ENCODE measurements at places on chromosomes 2 and 18.

- DNase-seq, result no peak
Observed at GRCh38 chr2:146734042-146734820, 1110.6 kb upstream of the ACVR2A start.

DNA sequence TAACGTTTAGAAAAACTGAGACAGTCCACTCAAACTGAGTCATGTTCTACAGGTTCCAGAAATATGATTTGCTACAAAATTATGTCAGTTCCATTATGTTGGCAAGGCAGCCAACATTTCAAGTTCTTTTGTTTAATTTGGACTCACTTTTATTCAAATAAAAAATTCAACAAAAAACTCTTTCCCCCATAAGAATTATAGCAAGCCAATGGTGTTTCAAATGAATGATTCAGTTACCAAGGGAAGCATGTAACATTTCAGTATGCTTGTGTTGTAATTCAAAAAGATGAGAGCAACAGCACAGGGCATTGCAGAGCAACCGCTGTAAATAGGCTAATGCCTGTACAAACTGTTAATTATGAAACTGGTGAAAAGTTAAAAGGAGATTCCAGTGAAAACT is 140.8 kb downstream of the FIGN start:
- no peak for DNase-seq

GRCh38 chr2:19138264-19138825 is 220.1 kb downstream of the OSR1 start:
- DNase-seq, result no peak

GRCh38 chr18:52435301-52435700 is 95.3 kb downstream of the DCC start:
- DNase-seq, result no peak

DNA sequence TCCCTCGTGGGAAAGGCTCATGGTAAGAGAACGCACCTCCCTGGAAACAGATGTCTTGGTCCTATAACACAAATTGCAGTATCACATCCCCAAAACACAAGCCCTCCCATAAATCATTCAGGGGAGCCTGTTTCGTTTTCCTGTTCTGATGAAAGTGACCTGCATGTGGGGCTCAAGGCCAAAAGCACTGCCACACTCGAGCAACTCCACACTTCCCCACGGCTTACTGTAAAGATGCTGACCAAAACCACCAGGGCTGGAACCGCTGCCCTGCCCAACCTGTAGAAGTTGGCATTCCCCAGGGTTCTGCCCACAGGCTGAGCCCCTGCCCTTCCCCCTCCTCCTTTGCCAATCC is 139.7 kb downstream of the BCL11A start:
- DNase-seq, result no peak

DNA sequence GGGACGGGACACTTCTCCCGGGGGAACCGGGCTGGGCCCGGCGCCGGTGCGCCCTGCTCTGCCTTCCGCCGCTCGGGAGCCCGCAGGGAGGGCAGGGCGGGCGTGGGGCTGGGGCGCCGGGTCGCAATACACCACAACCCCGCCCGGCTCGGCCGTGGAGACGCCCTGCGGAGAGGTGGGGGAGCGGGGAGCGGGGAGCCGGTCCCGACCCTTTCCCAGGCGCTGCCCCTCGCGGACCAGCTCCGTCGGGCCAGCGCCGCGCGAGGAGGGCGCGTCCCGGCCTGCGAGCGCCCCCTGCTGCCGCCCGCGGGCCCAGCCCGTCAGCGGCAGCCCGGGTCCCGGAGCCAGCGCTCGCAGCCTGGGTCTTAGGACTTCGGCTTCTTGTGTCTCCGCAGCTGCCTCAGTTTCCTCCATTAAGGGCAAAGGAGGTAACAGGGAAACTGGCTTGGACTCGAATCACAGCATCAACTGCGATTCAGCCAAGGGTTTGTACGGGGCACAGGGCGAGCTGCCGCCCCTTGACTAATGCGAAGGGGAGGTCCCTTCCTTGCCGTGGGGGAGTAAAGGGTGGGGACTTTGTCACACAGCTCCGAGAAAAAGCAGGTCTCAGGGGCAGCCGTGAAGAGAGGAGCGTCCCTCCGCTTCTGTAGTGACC is 635 bp upstream of the ADRA2B start:
- DNase-seq, result peak; percentile 78

GRCh38 chr2:65666156-65666725 is 233.8 kb upstream of the SPRED2 start:
- no peak for DNase-seq

- DNase-seq, result no peak
Observed at GRCh38 chr2:43791035-43791765, 17.4 kb downstream of the DYNC2LI1 start.

GRCh38 chr2:109322111-109322510 is 193.1 kb downstream of the SH3RF3 start:
- peak; percentile 78 for DNase-seq

DNA sequence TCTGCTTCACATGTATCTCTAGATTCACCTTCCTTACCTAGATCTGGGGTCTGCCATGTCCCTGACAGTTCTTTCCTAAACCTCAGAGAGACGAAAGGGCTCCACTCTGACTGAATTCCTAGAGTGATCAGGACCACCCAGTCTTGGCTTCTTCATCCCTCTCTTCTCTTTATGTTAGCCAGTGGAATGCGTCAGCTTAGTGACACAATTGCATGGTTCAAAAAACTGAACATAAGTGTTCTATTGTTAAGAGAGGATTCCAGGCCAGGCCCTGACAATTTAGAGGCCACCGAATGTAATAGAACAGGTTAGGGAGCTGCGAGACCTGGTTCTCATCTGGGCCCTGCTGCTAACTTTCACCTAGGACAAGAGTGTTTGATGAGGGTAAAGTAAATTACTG is 10.0 kb downstream of the PRELID3A start:
- no peak for DNase-seq

DNA sequence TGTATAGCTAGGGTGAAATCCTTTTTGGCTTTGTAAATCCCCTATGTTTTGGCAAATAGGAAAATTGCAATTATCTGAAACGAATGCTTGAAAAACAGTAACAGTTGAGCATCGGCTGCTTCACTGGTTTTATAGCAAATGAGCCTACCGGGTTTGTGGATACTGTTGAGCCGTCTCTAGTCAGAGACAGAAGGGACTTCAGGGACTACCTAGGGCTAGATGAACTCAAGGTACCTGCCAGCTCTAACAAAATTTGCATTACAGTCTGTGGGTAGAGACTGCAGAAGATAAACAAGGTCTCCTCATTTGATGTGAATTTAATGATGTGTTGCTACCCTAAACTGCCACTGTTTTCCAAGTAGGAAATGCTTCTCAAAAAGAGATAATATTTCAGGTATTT is 101.1 kb downstream of the EML6 start:
- DNase-seq, result no peak

DNA sequence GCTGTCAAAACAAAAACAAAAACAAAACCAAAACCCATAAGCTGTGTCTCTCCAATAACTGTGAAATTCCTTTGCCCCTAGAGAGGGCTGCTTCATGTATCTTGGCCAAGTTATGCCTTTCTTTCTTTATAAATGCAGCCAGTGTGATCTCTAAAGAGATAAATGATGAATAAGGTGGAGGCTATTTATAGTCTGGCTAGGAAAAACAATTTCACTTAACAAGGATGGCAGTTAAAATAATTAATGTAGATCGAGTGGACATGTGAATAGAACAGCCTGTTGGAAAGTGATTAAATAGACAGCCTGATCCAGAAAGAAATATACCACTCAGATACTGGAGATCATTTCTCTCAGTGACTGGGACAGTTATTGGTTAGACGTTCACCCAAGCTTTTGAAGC is 1666.9 kb upstream of the CELF4 start:
- DNase-seq, result no peak

DNA sequence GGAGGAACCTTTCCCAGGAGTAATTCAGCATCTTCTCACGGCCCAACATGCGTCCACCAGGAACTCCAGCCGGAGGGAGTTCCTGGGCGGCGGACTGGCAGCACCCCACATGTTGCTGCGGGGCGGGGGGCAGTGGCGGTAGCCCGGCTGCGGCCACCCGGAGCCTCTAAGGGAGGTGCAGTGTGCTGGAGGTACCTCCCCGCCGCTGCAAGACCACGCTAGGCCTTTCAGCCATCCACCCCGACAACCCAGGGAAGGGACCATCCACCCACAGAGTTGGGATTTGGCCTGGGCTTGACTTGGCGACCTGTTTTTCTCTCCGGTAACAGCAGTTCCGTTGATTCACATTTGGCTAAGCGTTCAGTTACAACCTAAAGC is 625 bp downstream of the LYPD6 start:
- DNase-seq, result no peak

DNA sequence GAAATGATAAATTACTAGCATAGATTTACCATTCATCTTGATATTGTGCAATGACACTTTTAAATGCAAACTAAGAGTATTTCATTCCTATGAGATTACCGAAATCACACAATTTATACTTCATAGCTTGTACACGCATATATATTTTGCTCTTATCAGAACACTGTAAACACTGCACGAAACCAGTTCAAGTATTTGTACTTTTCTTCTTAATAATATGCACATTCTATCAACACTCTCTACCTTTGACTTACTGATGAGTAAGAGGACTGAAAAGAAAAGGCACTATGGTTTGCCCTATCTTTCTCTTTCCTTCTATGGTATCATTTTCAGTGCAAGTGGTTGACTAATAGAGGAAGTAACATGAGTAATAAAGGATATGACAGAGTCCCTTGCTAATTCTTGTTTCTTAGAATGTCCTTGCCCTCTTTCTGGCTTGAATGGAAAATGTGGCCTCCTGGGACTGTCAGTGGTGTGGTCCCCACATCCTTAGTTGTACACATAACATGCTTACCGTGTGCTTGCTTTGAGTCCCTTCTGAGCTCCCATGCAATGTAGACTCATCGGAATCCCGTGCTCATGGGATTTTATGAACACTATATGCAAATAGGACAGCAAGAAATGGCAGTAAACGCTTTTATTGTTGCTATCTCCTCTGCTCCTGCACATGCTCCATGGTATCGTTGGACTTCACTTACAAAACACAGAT is 363.5 kb upstream of the TNP1 start:
- DNase-seq, result no peak

DNA sequence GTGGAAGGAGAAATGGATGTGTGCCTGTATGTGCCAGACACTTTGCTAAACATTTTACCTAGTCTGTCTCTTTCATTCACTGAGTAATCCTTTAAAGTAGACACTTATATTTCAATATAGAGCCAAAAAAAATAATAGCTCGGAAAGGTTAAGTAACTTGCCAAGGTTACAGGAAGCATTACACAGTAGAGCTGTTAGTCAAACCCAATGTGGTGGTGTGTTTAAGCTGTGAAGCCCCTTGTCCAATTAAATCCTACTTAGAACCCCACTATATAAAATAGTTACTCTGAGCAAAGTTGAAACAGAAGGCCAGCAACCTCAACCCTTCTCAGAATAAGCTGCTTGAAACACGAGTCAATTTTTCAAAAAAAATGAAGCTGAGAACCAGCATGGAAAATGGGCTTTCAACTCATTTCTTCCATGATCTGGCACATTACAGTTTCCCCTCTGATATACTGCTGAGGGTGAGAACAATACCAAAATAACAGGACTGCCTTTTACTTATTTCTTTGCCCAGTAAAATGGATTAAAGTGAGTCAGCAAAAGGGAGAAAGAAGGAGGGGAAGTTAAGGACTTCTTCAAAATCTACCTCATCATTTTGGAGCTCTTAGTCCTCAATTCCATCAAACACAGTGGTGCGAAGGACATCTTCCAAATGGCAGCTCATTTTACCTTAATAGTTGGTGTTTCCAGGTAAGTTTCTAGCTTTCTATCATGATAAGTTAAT is 7.9 kb downstream of the RDH14 start:
- DNase-seq, result no peak

GRCh38 chr2:69975853-69976462 is 14.5 kb upstream of the ASPRV1 start:
- no peak for DNase-seq

DNA sequence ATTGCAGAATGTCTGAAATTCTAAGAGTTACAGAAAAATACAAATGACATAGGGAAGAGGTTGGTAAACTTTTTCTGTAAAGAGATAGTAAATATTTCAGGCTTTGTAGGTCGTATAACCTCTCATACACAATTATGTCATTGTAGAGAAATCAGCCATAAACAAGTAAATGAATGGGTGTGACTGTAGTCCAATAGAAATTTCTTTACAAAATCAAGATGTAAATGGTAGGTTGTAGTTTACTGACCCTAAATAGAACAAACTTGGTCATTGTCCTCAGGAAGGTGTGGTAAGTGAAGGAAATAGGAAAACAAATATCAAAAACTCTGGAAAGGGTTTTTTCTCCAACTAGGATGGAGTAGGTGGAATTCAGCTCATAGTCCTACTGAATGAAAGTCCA is 415.5 kb upstream of the SPHKAP start:
- DNase-seq, result no peak

All from right forelimb (tissue), 1 donor.